Omental fat pad (tissue), 4 donors: ENCODE measurements at places on chromosomes 1 and 21.

GRCh38 chr1:222912730-222913129, 97.9 kb downstream of the DISP1 start:
- no peak for DNase-seq

GRCh38 chr1:232404981-232405731, 224.8 kb downstream of the SIPA1L2 start:
- no peak for DNase-seq

- DNase-seq, result no peak
Observed at GRCh38 chr1:66046415-66046814, 253.7 kb downstream of the PDE4B start.

DNA sequence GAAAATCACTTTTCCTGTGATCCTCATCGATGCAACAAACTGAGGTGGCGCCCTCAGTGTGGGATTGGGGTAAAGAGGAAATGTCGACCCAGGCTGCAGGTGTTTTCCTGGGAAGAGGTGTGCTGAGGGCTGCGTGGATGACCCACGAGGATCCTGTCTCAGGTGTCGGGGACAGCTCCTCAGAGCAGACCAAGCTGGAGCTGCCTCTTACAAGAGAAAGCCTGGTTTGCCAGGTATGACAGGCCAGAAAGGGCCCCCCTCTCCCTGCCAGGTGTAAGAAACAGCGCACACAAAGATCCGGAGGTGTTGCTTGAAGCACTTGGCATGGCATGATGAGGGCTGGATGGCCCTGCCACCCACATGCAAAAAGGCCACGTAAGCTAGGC, 12.6 kb downstream of the FHAD1 start:
- no peak for DNase-seq

DNA sequence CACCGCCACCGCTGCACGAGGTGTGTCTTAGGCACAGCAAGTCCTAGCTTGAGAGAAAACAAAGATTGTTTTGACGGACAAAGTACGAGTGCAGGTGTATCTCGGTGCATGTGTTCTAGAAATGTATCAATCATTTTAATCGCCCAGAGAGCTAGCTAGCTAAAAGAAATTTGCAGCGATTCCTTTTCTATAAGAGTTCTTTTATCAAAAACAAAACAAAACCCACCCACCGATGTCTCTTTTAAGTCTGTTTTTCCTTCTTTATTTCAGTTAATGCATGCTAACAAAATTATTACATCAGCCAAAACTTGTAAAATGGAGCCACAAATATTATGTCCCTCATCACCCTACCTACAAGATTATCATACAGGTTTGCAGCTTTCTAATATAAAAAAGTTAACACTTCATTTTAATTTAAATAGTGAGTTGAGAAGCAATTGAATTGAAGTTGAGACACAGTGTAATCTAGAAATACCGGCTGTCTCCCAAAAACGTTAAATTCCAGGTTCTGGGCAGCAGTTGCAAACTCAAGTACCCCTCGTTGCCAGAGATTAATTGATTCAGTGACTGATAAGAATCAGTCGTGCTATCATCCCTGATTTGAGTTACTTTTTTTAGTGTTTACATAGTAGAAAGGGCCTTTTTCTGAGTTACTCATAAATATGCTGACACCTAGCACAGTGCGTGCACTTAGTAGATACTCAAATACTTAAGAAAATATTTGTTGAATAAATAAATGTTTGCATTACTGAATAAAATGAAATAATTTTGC, 1.5 kb upstream of the SYDE2 start:
- DNase-seq, result no peak

DNA sequence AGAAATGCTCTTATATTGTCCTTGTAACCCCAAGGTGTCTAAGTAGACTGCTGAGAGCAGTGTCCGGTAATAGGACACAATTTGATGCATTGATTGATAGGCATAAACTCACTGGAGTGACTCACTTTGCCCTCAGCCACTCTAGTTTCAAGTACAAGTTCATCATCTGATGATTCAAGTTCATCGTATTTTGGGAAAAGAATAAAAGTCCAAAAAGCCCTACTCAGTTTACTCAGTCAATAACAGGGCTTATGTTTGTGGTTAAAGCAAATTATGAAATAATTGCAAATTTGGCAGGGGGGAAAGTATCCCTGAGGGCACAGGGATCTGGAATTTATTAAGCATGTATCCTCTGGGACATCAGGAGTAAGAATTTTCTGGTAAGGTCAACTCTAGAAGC, 7.6 kb upstream of the ATF3 start:
- no peak for DNase-seq

- no peak for DNase-seq
Observed at GRCh38 chr1:225777058-225777582, 506 bp upstream of the SRP9 start.

DNA sequence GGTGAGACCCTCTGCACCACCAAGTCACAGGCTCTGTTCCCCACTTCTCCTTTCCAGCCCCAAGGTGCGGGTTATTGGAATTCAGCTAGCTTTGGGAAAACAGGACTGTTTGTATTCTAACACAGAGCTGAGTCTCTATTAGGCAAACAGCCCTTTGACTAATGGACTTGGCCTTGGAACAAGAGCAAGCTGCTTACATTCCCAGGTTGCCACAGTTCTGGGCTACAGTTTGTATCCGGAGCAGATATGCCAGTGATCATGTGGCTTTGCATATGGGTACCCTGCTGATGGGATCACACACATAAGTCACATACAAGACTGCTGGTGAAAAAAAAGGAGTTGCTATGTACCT, 110.5 kb upstream of the COA6 start:
- no peak for DNase-seq

DNA sequence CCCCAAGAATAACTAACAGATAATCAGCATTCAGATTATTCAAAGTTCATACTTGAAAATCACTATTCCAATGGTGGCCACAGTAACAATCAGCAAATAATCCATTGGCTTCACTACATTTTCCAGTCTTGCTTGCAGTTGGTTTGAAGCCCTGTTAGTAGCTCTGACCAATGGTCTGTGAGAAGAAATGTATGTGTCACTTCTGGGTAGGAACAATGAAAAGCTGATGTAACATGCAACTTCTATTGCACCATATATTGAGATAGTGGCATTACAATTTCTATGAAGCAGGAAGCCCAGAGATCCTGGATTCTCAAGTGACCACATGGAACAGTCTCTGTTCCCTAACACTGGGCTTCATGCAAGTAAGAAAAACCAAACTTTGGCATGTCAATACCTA, 250.9 kb upstream of the DAB1 start:
- no peak for DNase-seq

GRCh38 chr21:41510500-41510899, 2.5 kb upstream of the TMPRSS2 start:
- DNase-seq, result no peak

GRCh38 chr1:77543822-77544448, 138.5 kb downstream of the ZZZ3 start:
- no peak for DNase-seq

DNA sequence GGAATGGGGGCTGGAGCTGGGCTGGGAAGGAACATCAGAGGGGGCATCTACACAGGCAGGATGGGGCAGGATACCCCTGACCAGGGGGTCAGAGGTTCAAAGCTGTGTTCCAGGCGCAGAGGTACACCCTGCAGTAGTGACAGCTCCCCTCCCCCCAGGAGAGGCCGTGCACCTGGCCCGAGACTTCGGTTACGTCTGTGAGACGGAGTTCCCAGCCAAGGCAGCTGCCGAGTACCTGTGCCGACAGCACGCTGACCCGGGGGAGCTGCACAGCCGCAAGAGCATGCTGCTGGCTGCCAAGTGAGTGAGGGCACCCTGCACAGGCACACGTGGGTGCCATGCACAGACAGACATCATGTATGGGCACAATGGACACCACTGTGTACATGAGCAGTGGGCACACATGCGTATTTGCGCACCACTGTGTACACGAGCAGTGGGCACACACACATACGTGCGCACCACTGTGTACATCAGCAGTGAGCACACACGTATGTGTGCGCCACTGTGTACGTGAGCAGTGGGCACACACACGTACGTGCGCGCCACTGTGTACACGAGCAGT, 17.4 kb downstream of the TFAP2E start:
- DNase-seq, result no peak
